ENCODE measurements at places on chromosomes 11 and 22.

DNA sequence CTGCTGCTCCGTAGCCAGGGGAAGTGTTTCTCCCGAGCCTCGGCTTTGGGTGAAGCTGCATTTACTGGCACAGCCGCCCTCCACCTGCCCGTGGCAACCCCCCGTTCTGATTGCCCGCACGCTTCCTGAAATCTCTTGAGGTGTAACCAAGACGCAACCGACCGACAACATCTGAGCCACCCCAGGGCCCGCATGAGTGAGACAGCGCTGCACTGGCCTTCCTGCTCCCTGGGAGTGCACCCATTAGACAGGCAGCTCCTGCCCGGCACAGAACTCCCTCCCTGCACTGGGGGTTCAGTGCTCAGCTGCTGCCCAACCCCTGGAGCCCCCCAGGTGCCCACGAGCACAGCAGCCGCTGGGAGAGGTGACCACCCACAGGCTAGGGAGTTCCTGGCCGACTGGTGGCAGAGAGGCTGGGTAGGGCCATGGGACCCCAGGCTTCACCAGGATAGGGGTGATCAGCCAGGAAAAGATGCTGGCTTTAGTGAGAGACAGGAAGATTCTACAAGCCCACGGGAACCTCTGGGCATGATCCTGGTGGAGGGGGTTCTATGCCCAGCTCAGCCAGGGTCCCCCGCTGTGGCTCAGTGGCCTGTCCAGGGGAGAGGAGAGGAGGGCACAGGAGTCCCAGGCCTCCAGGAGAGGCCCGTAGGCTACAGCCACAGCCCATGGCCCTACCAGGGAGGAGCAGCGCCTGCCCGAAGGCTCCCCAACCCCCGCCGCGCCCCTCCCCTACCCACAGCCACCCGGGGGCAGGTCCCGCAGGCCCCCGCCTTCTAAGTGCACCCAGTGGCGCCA, 14.6 kb downstream of the PLXNB2 start:
- DNase-seq, result no peak

- DNase-seq, result no peak
Observed at GRCh38 chr11:79508461-79508860, 67.6 kb upstream of the TENM4 start.

GRCh38 chr22:47444746-47445065, 682.3 kb downstream of the TBC1D22A start:
- DNase-seq, result no peak

DNA sequence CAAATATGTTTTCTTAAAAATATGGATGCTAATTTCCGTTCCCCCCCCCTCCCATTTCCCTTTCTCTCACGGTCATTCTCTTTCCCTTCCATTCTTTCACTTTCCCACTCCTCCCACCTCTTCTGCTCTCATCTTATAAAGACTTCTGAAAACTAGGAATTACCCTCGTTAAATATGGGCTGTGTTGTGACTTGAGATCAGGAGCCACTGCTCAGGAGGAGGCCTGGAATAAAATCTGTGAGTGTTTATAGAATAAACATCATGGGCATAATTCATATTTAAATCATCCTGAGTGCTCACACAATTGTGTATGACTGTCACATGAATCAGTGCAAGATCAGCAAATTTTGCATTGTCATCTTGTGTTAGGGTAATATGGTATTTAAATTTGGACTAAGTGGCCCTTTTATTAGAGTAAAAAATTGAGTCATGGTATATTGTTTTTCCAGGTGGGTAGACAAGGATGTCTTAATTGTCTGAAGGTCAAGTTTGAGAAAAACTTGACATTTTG, 208.0 kb downstream of the DDX10 start:
- no peak for DNase-seq
